ENCODE measurements at places on chromosomes 16 and 17.

GRCh38 chr16:72372087-72373045, 200.4 kb upstream of the PMFBP1 start:
- no peak for DNase-seq

GRCh38 chr16:89051521-89052166, 42.0 kb upstream of the ACSF3 start:
- DNase-seq = no peak

- DNase-seq = no peak
Observed at GRCh38 chr16:87114832-87115231, 202.4 kb downstream of the C16orf95 start.

DNA sequence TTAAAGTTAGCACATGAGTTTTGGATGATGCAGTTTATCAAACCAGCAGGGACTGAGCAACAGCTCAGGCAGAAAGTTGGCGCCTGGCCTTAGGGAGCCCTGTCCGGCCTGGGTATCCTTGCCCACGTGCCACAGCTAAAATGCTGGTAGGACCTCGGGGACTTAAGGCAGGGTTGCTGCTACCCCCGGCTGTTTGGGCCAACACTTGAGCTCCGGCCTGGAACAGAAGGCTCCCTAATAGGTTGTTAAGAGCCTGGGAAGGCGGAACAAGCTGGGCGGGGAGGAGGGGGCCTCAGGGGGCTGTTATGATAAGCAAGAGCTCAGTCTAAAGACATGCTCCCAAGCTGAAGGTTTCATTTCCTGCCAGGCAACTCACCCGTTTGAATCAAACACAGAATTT, 39.7 kb downstream of the CUEDC1 start:
- no peak for DNase-seq

DNA sequence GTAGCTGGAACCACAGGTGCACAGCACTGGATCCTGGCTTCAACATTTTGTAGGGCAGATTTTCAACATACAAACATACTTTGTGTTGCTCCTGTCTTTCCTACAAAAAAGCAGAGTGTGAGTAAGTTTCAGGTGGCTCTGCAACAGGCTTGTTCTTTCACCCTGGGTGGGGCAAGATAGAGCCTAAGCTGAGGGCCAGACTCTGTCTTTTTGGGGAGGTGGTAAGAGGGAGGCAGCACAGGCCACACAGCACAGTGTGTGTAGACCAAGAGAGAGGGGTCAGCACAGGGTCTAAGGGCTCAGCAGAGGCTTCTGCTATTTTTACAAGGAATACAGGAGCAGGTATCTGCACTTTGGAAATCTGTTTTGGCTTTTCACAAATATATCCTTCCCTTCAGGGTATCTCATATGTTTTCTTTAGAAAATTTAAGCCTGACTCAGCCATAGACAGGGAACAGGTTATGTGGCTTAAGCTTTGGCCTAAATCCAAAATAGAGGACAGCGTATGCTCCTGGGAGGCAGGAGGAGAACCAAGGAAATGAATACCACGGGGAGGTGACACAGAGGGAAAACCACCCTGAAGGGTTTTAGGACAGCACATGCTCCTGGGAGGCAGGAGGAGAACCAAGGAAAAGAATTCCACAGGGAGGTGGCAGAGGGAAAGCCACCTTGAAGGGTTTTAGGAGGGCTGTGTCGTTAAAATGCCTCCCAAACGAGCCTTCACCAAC, 21.6 kb downstream of the EMC8 start:
- DNase-seq = no peak

DNA sequence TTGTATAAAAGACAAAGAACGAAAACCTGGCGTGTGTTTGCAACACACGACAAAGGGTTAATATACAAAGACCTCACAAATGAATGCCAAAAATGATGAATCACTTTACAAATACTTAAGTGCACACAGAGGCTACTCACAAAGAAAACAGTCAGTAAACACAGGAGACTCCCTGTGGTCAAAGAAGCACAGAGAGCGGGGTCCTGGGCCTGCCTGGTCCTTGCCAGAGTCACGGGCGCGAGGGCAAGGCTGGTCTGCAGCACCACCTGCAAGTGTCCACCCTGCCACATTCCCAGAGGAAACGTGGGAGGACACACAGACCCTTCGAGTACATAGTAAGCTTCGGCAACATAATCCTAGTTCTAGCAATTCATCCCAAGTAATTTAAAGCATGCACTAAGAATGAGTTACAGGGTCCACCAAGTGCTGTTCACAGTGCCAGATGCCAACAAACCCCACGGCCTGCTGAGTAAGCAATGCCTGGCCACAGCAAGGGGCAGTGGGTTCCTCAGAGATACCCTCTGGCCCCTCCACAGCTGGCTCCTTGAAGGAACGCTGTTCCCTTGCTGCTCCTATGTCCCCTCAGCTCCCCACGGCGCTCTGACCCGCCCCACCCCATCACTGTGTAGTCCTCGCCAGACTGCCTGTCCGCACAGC, 24.6 kb upstream of the FAAP100 start:
- DNase-seq = no peak

- no peak for DNase-seq
Observed at GRCh38 chr16:9330095-9330494, 238.7 kb downstream of the HAPSTR1 start.

GRCh38 chr16:67865318-67865717, 7.5 kb upstream of the EDC4 start:
- no peak for DNase-seq

Data from NCI-H2029 treated with DMSO at 0.1 percent for 48 hours (cell line).